ENCODE measurements at places on chromosomes 11 and 22.

- DNase-seq, result no peak
Measured at GRCh38 chr11:58914821-58915543, 24.3 kb upstream of the GLYATL1 start.

- DNase-seq, result no peak
Measured at GRCh38 chr11:15697437-15698236, 582.9 kb downstream of the INSC start.

DNA sequence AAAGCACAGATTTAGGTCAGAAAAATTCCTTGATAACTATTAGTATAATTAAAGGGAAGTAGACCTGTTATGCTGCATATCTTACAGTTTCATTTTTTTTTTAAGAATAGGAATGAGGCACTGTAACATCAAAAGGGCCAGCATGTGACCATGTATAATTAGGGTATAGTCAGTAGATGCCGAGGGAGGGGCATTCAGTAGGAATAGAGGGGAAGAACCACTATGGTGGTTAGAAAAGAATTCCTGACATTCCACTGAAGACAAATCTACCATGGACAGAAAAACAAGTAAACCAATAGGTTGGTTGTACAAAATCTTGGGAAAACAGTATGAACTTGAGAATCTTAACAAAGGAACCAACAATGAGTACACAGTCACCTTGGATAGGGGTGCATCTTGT is 78.4 kb upstream of the CCDC179 start:
- no peak for DNase-seq

- DNase-seq, result no peak
Measured at GRCh38 chr11:14150878-14151277, 188.4 kb downstream of the SPON1 start.

GRCh38 chr11:124646148-124646547 is 23.5 kb downstream of the TBRG1 start:
- no peak for DNase-seq

- DNase-seq, result no peak
Measured at GRCh38 chr11:122287401-122287800, 171.4 kb upstream of the BLID start.

DNA sequence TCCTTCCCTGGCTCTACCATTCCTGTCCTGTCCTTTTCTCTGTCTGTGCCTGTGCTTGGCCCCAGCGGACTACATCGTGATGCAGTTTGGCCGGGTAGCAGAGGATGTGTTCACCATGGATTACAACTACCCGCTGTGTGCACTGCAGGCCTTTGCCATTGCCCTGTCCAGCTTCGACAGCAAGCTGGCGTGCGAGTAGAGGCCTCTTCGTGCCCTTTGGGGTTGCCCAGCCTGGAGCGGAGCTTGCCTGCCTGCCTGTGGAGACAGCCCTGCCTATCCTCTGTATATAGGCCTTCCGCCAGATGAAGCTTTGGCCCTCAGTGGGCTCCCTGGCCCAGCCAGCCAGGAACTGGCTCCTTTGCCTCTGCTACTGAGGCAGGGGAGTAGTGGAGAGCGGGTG is 20.4 kb downstream of the TUB start:
- DNase-seq, result no peak

- DNase-seq, result no peak
Measured at GRCh38 chr11:125892994-125893393, 5.5 kb downstream of the HYLS1 start.

DNA sequence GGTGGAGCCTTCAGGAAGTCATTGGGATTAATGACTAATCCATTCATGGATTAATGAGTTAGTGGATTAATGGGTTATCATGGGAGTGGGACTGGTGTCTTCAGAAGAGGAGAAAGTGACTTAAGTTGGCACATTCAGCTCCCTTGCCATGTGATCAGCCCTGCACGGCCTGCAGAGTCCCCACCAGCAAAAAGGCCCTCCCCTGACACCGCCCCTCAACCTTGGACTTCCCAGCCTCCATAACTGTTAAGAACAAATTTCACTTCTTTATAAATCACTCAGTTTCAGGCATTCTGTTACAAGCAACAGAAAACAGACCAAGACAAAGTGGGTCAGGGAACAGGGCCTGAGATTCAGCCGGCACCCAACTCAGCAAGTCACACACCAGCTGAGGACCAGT is 85.3 kb downstream of the MICAL3 start:
- no peak for DNase-seq

GRCh38 chr22:35467681-35468434 is 67.9 kb downstream of the MCM5 start:
- DNase-seq, result no peak

DNA sequence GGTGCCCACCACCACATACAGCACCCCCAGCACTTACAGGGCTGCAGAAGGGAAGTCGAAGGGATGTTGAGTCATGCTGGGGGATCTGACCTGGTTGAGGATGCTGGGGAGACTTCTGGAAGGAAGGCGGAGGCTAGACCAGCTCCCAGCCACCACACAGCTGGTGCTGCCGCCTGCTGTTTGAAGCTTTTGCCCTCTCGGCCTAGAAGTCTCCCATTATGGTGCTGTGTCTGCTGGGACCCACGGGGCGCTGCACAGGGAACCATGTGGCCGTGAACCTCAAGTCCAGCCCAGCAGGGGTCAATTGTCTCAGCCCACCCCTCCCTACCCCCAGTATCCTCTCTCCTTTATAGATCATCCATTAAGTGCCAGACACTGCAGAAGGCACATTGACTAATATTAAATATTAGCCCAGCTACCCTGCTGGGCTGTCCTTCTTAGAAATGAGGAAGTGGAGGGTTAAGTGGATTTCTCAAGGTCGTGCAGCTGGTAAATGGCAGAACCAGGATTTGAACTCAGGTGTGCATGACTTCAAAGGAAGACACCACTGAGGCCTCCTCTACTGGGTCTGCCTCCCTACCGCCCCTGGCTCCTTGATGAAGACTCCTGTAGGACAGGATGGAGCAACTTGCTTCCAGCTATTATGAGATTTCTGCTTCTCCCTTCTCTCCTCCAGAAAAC is 49.7 kb downstream of the CYTH4 start:
- DNase-seq, result no peak

DNA sequence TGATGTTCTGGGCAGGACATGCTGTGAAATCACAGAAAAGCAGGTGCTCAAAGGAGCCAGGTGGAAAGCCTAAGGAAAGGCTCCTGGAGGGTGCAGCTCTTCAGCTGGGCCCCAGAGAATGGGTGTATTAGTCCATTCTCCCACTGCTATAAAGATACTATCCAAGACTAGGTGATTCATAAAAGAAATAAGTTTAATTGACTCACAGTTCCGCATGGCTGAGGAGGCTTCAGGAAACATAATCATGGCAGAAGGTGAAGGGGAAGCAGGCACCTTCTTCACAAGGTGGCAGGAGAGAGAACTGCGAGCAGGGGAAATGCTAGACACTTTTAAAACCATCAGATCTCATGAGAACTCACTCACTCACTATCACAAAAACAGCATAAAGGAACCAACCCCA is 43.1 kb upstream of the DEUP1 start:
- DNase-seq, result no peak

- DNase-seq, result no peak
Measured at GRCh38 chr11:115275045-115275444, 229.2 kb downstream of the CADM1 start.

GRCh38 chr11:1168256-1168655 is 10.5 kb downstream of the MUC5AC start:
- no peak for DNase-seq

DNA sequence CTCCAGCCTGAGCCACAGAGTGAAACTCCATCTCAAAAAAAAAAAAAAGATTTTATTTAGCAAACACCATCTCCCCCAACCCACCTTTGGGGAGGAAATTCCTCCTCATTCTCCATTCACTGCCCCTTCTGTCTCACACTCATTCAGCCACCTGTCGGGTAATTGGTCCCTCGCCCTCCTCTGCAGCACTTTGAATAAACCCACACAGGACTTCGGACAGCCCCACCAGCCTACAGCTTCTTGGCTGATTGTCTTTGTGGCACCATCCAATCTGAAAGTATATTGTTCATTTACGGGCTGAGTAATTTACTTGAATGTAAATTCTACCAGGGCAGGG is 7.5 kb upstream of the GGA1 start:
- no peak for DNase-seq

DNA sequence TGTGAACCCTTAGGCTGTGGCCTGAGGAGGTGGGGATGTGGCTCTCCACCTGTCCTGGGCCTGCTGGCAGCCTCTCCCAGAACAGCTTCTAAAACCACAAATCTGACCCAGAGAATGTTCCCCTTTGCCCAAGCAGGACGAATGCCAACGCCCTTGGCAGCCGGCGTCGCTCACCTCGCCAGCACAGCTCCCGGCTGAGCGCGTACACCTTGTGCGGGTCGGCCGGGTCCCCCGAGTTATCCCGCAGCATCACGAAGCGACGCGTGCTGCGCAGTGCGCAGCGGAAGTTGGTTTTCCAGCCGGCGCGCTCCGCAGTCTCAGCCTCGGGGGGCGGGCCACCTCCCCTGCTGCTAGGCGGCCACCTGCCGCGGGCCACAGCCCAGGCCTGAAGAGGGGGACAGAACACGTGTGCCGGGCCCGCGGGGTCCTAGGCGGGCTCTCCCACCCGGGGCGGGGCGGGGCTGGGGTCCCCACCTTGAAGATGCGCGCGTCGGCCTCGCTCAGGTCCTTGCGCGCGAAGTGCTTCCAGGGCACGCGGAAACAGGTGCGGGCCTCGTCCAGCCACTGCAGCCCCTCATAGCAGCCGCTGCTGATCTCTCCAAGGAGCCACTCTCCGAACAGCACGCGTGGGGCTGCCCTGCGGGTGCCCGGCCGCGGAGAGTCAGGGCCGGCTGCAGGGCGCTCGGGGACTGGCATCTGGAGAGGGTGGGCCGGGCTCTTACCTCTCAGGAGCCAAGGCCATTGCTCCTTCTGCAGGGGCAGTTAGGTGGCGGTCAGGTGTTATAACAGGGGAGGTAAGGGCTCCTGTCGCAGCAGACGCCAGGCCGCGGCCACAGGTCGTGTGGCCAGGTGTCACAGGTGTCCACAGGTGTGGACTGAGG is 887 bp downstream of the IRF7 start:
- DNase-seq, result no peak

- no peak for DNase-seq
Measured at GRCh38 chr11:28114731-28115130, 6.5 kb downstream of the METTL15 start.

DNA sequence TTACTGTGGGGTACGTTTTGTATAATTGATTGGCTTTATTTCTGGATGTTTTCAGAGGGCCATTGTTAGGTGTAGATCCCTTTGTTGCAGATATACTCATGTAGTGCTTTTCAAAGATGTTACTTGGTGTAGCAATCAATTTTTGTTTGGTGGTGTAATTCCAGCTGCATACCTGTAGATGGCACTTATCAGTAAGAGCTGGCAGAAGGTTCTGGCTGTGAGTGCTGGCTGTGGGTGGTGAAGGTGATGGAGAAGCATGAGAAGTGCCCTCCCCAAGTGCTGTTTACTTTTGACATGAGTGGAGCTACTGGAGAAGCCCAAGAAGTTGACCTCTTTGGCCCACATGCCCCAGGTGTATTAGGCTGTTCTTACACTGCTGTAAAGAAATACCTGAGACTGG is 1074.9 kb downstream of the FAM181B start:
- no peak for DNase-seq

DNA sequence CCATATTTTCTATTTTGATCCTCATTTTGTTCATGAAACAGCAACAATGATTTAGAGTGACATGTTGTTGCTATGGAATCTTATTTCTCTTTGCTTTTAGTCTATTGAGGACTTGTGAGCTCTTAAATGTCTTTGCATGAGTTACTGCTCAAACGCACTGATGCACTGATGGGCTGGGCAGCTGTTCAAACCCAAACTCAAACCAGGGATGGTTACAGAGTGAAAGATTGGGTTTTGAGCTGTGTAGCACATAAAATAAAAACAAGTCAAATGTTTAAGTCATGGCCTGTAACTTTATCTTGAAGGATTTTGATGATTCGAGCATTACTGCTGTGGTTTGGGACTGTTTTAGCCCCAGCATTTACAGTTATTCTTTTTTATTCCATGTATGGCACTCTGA is 20.1 kb upstream of the NCAM1 start:
- no peak for DNase-seq

- DNase-seq, result no peak
Measured at GRCh38 chr11:22774716-22775115, 54.9 kb downstream of the SVIP start.

GRCh38 chr11:12581923-12582322 is 92.3 kb upstream of the TEAD1 start:
- no peak for DNase-seq

GRCh38 chr11:72443016-72443415 is 8.7 kb upstream of the CLPB start:
- DNase-seq, result no peak

DNA sequence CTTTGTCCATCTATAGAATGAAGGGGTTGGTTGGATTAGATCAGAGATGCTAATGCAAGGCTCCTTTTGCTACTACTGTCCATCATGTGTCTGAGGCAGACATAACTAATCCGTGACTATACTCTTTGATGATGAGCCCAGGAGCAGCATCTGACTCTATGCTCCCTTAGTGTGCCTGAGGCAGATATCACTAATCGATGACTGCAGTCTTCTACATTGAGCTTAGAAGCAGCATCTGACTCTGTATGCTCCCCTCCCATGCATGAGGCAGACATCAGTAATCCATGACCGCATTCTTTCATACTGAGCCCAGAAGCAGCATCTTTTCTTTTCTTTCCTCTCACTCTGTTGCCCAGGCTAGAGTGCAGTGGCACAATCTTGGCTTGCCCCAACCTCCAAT is 4.2 kb downstream of the TCN2 start:
- DNase-seq, result no peak

DNA sequence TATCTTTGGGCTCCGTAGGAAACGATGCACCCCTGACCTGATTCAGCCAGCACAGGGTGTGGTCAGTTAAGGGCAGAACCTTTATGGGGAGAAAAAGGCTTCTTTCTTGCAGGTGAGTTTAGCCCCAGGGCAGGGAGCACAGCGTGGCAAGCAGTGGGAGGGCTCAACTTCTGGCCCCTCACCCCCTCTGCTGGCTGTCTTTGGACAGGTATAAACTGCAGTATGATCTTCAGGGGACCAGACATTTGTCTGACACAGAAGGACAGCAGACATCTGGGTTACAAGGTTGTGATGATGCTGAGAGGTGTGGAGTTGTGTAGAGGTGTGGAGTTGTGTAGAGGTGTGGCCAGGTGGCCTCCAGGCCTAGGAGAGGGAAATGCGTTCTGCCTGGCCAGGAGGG is 324.0 kb upstream of the PLET1 start:
- peak; percentile 12 for DNase-seq
